ENCODE measurements at places on chromosomes 3 and 15. TPM values are rescaled to one million over a fixed set of nuclear protein-coding genes. Genes with fewer than 3 reads are reported as not detected.

GRCh38 chr3:146133441-146133840, 27.5 kb downstream of the PLOD2 start:
- DNase-seq, result no peak

DNA sequence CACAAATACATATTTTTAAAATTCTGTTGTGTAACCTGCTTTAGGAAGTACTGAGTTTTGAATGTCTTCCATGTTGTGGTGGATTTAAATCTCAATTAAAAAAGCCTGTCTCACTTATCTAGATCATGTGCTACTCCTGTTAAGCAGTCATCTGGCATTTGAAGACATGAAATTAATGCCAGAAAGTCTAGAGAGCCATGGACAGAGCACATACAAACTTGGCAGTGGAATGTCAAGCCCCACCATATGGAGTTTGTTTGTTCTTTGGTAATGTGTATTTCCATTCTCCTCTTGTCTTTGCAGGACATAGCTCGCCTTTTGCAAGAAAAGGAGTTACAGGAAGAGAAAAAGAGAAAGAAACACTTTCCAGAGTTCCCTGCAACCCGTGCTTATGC, 39.3 kb upstream of the UTS2B start:
- no peak for DNase-seq

DNA sequence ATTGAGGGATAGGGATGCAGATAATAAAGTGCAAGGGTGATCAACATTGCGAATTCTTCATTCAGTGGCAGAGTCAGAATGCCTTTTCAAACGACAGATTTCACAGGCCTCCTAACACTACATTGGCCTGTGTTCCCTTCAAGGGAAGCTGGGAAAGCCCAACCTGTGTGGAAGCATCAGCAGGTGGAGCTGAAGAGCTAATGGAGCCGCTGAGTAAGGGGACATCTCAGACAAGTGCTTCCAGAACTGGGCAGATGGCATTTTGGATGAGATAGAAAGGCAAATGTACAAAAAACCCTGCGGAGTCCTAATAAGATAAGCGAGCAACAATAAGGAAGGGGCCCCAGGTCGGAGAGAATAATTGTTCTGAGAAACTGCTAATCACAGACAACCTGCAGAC, 8.5 kb upstream of the SLC24A5 start:
- no peak for DNase-seq

GRCh38 chr3:129827765-129828164, 65.7 kb downstream of the TMCC1 start:
- DNase-seq, result no peak

- DNase-seq, result no peak
Measured at GRCh38 chr3:97009427-97010019, 195.1 kb downstream of the EPHA6 start.

DNA sequence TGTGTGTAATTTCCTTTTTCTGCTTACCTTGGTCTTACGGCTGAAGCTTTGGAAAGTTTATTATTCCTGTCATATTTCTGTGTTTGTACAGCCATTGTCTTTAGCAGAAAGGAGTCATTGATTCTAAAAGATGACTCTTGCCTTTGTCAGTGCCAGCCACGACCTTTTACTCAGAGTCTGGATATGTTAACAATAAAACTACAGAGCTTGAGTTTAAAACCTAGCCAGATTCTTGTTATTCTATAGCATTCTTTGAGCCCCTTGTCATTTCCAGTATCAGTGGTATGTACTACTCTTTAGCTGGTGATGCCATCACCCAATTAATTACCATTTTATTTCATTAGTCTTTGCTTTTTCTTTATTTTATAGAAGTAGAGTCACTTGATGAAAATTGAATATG, 142.4 kb downstream of the TCF12 start:
- no peak for DNase-seq

GRCh38 chr15:62549345-62549970, 384.4 kb upstream of the C2CD4B start:
- DNase-seq, result no peak

- no peak for DNase-seq
Measured at GRCh38 chr3:12236351-12236750, 52.5 kb upstream of the PPARG start.

- DNase-seq, result no peak
Measured at GRCh38 chr15:62567501-62567900, 402.4 kb upstream of the C2CD4B start.

DNA sequence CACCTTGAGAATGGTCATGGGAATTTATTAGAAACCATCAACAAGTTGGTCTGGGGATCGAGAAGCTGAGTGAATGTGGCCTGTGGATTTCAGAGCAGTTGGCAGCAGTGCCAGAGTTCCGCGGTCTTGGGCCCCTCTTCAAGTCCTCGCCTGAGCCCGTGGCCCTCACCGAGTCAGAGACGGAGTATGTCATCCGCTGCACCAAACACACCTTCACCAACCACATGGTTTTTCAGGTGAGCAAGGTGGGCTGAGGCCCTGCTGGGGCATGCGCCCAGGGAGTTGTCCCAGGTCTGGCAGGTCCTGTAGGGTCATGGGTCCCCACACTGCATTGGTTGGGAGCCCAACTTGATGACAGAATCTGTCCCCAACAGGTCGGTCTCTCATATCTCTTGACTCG, 7.0 kb upstream of the HMCES start:
- no peak for DNase-seq

DNA sequence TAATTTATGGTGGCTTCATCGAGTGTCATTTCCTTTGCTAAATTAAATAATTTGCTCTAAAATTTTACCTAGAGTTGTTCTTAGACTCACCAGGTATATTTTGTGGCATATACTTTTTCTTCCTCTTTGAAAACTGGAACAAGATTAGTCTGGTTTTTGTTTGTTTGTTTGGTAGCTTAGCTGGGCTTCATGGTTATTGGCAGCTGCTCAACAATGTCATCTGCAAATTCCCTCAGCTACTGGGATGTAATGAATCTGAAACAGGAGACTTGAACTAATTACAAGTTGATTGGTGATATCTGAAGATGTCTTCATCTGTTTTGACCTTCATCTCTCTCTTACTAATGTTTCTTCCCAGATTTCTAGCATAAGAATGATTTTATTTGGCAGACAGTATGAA, 270.5 kb upstream of the P2RY1 start:
- DNase-seq, result no peak

GRCh38 chr15:68113273-68113672, 59.2 kb downstream of the PIAS1 start:
- no peak for DNase-seq

GRCh38 chr15:98904544-98904943, 103.0 kb downstream of the PGPEP1L start:
- DNase-seq, result no peak

- DNase-seq, result no peak
Measured at GRCh38 chr15:60652870-60653269, 173.9 kb upstream of the ICE2 start.

DNA sequence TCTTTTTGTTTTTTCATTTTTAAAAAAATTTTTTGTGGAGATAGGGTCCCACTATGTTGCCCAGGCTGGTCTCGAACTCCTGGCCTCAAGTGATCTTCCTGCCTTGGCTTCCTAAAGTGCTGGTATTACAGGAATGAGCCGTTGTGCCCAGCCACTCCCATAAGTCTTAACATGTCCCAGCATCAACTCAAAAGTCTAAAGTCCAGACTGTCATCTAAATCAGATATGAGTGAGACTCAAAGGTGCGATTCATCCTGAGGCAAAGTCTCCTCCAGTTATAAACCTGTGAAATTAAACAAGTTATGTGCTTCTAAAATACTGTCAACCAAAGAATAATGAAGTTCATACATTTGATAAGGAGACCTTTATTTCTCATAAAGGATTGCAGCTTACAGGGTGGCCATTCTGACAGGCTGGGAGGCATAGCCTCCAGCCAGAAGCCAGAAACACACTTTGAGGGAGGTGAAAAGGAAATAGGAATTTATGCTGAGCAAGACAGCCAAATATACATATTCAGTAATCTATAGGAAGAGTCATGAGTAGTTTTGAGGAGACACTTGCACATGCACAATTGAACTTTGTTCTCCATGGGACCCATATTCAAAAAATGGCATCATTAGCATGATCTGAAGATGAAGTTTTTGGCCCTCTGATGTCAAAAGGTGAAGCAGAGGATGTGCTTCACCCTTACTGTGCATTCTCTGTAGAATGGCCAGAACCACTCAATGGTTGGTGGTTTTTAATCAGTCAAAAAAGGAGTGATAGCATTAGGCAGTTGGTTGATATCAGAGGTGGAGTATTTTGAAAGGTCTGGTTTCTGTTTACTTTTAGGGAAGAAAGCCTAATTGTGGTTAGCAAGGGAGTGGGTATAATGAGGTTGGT, 11.0 kb upstream of the ZNF662 start:
- DNase-seq, result no peak

GRCh38 chr3:160210799-160211221, 14.4 kb upstream of the C3orf80 start:
- DNase-seq, result no peak

- DNase-seq, result peak; percentile 28
Measured at GRCh38 chr3:101195951-101196713, 124.2 kb downstream of the IMPG2 start.

GRCh38 chr3:24261521-24261920, 233.1 kb downstream of the THRB start:
- DNase-seq, result no peak

DNA sequence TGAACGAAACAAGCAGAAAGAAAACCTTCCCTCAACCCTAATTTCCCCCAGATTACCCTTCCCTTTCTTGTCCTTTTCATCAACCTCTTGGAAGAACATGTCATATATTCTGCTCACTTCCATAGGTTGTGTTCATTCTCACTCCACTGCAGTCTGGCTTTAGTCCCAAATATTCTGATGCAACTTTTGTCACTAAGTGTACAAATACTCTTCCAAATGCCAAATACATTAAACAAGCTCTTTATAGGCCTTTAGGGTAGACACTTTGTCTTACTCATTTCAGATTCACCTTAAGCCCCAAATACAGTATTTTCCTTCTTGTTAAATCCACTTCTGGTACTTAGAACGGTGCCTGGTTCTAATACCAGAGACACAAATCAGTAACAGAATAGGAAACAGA, 406.5 kb upstream of the CDIN1 start:
- DNase-seq, result no peak

- DNase-seq, result no peak
Measured at GRCh38 chr3:30500666-30501399, 105.6 kb upstream of the TGFBR2 start.

GRCh38 chr3:50211930-50212329, 6.9 kb downstream of the SLC38A3 start:
- DNase-seq, result no peak

DNA sequence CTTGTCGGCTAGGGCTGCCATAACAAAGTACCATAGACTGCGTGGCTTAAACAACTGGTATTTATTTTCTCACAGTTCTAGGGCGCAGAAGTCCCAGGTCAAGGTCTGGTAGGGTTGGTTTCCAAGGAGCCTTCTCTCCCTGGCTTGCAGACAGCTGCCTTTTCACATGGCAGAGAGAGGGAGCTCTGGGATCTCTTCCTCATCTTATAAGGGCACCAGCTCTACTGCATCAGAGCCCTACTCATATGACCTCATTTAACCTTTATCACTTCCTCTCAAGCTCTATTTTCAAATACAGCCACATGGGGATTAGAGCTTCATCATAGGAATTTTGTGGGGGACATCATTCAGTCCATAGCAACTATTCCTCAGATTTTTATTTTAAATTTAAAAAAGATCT, 17.6 kb upstream of the PAQR9 start:
- no peak for DNase-seq

- DNase-seq, result no peak
Measured at GRCh38 chr15:32851572-32851971, 133.8 kb downstream of the GREM1 start.

DNA sequence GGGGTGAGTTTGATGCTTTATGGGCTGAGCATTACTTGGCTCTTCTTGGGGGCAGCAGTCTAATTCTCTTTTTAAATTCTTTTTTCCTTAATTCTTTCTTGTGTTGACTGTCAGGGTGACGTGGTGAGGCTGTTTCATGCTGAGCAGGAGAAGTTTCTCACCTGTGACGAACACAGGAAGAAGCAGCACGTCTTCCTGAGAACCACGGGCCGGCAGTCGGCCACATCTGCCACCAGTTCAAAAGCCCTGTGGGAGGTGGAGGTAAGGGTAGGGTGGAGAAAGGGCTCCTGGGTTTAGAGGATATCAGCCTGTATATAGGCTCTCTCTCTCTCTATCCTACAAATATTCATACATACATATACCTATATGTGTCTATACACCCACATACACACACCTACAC, 152.3 kb downstream of the ITPR1 start:
- no peak for DNase-seq

- no peak for DNase-seq
Measured at GRCh38 chr15:83919978-83920510, 266.1 kb downstream of the ADAMTSL3 start.

- DNase-seq, result no peak
Measured at GRCh38 chr3:116216761-116217160, 228.5 kb downstream of the LSAMP start.

- DNase-seq, result no peak
Measured at GRCh38 chr3:126939338-126939718, 43.6 kb upstream of the PLXNA1 start.

- no peak for DNase-seq
Measured at GRCh38 chr15:40958723-40959122, 5.5 kb downstream of the CHAC1 start.

DNA sequence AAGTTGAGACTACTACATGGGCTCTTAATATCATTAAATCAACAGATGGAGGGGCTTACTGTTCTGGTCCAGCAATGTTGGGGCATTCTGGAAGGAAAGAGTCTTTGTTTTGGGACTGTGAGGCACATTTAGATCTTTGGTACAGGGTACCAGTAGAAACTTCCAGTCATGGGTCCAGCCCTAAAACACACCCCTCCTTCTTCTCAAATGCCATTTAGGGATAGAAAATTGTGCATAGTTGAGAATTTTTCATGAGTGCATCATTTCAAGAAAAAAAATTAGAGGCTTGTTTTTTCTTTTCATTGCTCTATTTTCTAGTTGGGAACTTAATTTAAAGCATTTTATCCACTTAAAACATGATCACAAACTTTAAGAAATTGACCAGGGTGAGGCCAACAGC, 4.1 kb upstream of the RTP1 start:
- DNase-seq, result no peak

- no peak for DNase-seq
Measured at GRCh38 chr3:53482227-53482626, 12.2 kb upstream of the CACNA1D start.

DNA sequence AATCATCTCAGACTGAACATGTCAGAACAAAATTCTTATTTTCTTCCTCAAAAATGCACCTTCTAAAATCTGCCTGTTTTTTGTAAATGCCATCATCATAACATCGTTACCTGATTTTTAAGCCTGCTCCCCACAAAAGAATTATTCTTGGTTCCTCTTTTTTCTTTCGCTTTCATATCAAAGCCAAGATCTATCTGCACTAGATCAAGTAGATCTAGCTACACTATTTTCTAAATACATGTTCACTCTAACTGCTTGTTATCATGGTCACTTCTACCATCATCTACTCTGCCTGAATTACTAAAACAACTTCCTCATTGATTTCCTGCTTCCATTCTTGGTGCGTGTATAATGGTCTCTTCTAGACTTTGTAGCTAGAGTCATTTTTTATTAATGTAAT, 217.7 kb downstream of the ARPP21 start:
- no peak for DNase-seq

Gene TF
- polyA plus RNA-seq, result 3.8 TPM

Gene USF3
- 20.9 TPM for polyA plus RNA-seq

Gene IL17RE
- 20.1 TPM for polyA plus RNA-seq

Gene CCR8
- polyA plus RNA-seq, result not detected

Gene PDZRN3
- 56.4 TPM for polyA plus RNA-seq

Gene IDH3A
- polyA plus RNA-seq, result 58.9 TPM

Gene HTR3E
- not detected for polyA plus RNA-seq

Gene PLCL2
- 13.6 TPM for polyA plus RNA-seq

Gene TGM4
- polyA plus RNA-seq, result not detected

Gene ATP13A5
- not detected for polyA plus RNA-seq

Gene GPR62
- polyA plus RNA-seq, result 0.49 TPM

Gene FETUB
- 0.20 TPM for polyA plus RNA-seq

Gene EXD1
- not detected for polyA plus RNA-seq

Gene PARP3
- polyA plus RNA-seq, result 19.2 TPM

Gene OR5K1
- polyA plus RNA-seq, result not detected
